ENCODE measurements at places on chromosomes 16 and 17.

- peak; percentile 11 for DNase-seq
Observed at GRCh38 chr17:76681222-76682137, 29.3 kb downstream of the MXRA7 start.

DNA sequence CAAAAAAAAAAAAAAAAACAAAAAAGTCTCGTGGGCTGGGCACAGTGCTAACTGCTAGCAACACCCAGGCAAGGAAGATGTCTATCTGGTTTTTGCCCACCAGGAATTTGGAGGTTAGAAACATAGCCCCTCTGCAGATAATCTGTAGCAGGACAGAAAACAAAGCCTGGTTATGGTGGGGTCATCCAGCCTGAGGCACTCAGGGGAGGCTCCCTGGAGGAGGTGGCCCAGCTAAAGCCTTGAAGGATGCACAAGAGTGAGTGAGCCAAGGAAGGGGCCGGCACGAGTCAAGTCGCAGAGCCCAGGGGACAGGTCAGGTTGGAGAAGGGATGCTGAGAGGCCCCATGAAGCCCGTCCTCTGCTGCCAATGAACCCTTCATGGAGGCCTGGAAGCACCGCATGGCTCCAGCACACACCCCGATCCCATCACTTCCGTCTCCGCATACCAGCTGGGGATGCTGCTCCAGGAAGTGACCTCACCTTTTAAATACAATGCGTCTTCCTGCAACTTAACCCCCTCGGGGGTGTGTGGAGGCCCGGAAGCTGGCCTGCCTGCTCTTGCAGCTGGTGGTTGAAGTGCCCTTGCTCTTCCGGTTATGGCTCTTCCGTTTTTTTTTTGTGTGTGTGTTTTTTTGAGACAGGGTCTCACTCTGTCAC lies 86.5 kb downstream of the ENGASE start:
- DNase-seq: no peak

DNA sequence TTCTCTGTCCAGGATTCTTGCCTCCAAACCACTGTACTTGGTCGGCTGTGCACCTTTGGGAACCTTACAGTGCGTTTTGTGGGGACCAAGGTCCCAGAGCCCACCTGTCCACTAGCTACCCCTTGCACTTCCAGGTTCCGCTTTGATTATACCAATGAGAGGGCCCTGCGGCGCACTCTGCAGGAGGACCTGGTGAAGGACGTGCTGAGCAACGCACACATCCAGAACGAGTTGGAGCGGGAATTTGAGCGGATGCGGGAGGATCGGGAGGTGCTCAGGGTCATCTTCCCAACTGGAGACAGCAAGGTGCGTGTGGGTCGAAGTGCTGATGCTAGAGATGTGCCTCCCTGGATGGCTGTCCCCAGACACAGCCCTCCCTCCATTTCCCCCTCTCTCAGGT lies 18.8 kb downstream of the POLR2A start:
- DNase-seq: no peak

DNA sequence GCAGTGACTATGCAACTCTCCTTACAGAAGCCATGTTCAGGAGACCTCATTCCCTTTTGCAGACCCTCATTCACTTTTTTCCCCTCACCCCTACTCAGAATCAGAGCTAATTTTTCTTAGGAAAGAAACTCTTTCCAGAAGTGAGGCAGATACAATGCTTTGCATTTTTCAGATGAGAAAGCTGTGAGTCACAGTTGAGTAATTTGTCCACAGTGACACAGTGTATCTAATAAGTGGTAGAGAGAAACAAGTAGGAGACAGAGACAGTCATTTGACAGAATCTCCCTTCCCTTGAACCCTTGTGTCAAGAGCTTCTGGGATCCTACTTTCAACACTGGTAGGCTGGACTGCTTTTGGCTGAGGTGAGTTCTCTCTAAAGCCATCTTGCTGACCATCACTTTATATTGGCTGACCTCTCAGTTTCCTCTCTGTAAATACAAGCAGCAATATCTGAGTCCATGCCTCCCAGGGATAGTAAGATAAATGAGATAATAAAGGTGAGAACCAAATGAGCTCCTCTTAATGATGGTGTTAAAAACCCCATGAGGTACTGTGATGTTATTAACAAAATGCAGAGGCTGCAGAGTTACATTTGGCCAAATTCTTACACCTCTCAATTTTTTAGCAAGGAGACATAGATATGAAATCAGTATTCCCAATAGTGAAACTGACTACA lies 130.8 kb downstream of the CA10 start:
- no peak for DNase-seq

DNA sequence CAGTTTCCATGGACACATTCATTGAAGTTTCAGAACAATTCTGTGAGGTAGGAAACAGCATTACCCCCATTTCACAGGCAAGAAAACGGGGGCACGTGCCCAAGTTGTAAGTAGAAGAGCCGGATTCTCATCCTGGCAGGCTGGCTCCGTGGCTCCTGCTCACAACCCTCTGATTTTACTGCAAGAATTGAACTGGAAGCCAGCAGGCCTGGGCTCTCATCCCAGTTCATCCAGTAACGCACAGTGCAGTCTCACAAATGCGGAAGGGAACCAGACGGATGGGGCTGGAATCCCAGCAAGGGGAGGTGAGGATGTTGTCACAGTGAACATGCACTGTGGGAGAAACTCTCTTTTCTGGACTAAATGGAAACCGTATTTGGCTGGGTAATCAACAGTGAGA lies 40.7 kb upstream of the DOC2B start:
- DNase-seq: no peak

Measured in NCI-H446 treated with DMSO at 0.1 percent for 48 hours (cell line).